Smooth muscle cell of trachea (primary cell): ENCODE measurements at places on chromosomes 1 and 21. TPM values are rescaled to one million over a fixed set of nuclear protein-coding genes. Genes with fewer than 3 reads are reported as not detected.

ZYG11A gene
- total RNA-seq, result 0.99 and 3.5 TPM in 2 replicates

CYP4A22 gene
- not detected in 2 replicates for total RNA-seq

PTAFR gene
- under 0.01 and 0.15 TPM in 2 replicates for total RNA-seq

OR6N1 gene
- not detected in 2 replicates for total RNA-seq

POLR3C gene
- 44.7 and 50.9 TPM in 2 replicates for total RNA-seq

PTGS2 gene
- total RNA-seq, result 4.8 and 5.0 TPM in 2 replicates

ABCG1 gene
- 4.1 and 4.5 TPM in 2 replicates for total RNA-seq

CCDC24 gene
- total RNA-seq, result 3.6 and 3.8 TPM in 2 replicates

TEDDM1 gene
- total RNA-seq, result not detected in 2 replicates

LMX1A gene
- total RNA-seq, result not detected in 2 replicates

CELA2B gene
- total RNA-seq, result not detected in 2 replicates

NTPCR gene
- total RNA-seq, result 23.4 and 29.1 TPM in 2 replicates

DVL1 gene
- 81.9 and 138 TPM in 2 replicates for total RNA-seq

LCE1C gene
- total RNA-seq, result not detected in 2 replicates
